ENCODE measurements at places on chromosomes 7 and 10.

- peak; percentile 32 for DNase-seq
These were observed 4.1 kb downstream of the XPNPEP1 start for GRCh38 chr10:109919220-109919619.

DNA sequence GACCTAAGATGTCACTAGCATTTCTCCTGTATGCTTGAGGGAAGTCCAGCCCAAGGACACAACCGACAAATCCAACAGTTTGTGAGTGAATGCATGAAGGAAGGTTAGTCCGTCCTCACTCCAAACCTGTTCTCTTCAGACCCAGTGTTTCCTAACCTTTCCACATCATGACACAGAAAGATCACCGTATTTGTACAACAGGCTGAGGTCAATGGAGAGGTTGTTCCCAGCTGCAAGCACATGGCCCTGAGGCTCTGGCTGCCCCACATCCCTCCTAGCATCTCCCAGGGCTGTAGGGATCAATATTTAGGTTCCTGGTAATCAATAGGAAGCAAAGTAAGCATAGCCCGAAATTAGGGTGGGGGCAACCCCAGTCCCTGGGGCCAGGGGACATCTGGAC is 227.9 kb downstream of the PLXNA4 start:
- no peak for DNase-seq

- peak; percentile 53 for DNase-seq
These were observed 1.6 kb upstream of the IDI1 start for GRCh38 chr10:1050554-1050953.

DNA sequence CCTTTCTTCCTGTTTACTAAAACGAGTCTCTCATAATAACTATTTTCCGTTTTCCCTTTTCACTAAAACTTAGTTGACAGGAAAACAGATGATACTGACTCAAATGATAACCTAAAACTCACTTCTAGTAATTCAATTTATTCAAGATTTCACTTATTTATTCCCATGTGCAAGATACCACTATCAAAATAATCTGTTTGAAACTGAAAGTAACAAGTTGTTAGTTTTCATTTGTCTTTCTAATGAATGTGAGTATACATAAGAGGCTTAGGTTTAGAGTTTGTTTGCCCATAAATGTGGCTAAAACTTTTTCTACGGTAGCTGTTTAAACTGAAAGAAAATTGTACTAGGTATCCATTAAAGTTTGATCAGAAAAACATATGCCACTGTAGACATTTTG is 314.9 kb upstream of the STEAP1 start:
- no peak for DNase-seq

- no peak for DNase-seq
These were observed 467.4 kb upstream of the SORCS1 start for GRCh38 chr10:107631876-107632275.

- no peak for DNase-seq
These were observed 228.2 kb upstream of the SEMA3A start for GRCh38 chr7:84422790-84423189.

- no peak for DNase-seq
These were observed 34.5 kb downstream of the DOCK1 start for GRCh38 chr10:126939706-126940105.

DNA sequence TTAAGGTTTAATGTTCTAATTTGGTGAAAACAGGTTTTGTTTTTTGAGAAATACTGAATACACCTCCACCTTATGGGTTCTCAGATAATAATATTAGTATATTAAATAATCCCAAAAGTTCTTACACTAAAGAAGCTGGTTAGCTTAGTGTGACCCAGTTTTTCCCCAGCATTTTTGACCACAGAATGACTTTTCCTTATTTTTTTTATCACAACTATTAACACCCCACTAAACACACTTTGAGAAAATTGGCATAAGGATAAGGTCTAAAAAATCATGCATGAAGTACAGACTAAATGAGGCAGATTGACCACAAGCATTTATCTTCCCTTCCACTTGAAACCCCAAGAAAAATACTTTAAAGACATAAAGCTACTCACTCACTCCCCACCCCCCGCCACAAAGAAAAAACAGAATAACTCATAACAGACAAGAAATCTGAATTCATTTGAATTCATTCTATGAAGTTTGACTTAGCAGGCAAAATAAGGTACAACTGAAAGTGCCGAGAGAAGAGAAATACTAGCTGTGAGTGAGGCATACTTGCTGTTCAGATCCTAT is 49.7 kb upstream of the WNT16 start:
- no peak for DNase-seq

GRCh38 chr10:130455791-130456190 is 319.6 kb downstream of the GLRX3 start:
- DNase-seq = no peak

DNA sequence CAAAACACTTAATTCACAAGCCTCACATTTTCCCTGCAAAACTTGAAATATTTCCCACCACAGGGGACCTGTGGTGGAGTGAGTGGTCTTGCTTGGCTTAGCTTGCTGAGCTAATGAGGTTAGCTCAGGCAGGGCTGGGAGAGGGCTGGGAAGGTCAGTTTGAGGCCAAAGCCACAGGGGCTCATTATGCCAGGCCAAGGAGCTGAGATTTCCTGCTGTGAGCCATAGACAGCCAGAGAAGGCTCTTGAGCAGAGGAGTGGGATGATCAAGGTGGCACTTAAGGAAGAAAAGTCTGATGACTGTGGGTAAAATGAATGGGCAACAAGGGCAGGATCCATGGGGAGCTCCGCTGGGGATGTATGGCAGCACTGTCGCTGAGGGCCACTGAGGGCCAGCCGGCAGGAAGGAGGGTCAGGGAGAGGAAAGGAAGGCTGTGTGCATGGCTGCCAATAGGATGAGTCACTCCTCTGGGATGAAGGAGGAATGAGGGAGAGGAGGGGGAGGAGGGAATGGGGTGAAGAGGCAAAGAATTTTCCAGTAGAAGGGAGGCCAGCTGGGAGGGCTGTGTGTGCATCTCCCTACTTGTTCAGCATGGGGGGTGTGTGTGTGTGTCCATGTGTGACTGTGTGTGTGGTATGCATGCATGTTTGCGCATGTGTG is 18.7 kb upstream of the ZNF488 start:
- peak; percentile 79 for DNase-seq

DNA sequence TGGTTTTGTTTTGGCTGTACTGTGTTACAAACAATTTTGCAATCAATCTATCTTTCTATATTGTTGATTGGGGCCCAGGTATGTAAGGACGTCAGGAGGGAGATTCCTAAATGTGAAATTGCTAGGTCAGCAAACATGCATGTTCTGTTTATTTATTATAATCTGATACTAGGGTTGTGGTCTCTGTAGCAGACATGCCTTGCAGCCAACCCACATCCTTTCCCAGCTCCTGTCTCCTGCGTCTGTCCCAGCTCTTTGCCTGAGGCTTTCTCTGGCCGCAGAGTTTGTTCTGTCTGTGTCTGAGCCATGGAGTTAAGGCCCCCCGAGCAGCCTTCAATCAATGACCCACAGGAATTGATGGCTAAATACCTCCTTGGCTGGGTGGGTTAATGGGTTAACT is 124.0 kb upstream of the ZEB1 start:
- DNase-seq = no peak

DNA sequence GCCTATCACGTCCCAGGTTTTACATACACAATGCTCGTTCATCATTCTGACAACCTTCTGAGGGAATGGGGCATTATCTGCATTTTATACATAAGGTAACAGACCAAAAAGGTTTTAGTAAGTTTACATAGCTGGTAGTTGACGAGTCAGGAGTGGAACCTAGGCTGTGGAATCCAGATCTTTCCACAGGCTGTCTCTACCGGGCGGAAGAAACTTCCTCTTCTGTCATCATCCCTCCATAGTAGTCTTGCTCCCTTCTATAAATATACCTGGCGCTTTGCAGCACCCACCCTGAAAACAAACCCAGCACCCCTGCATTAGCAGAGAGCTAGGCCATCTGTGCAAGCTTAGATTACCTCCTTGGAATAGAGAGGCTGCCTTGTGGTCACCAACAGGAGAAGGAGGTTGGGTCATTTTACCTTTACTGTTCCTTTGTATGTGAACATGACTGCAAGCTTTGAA is 1.3 kb downstream of the TSPAN13 start:
- no peak for DNase-seq

- DNase-seq = no peak
These were observed 582.7 kb downstream of the REEP3 start for GRCh38 chr10:64103750-64104470.

DNA sequence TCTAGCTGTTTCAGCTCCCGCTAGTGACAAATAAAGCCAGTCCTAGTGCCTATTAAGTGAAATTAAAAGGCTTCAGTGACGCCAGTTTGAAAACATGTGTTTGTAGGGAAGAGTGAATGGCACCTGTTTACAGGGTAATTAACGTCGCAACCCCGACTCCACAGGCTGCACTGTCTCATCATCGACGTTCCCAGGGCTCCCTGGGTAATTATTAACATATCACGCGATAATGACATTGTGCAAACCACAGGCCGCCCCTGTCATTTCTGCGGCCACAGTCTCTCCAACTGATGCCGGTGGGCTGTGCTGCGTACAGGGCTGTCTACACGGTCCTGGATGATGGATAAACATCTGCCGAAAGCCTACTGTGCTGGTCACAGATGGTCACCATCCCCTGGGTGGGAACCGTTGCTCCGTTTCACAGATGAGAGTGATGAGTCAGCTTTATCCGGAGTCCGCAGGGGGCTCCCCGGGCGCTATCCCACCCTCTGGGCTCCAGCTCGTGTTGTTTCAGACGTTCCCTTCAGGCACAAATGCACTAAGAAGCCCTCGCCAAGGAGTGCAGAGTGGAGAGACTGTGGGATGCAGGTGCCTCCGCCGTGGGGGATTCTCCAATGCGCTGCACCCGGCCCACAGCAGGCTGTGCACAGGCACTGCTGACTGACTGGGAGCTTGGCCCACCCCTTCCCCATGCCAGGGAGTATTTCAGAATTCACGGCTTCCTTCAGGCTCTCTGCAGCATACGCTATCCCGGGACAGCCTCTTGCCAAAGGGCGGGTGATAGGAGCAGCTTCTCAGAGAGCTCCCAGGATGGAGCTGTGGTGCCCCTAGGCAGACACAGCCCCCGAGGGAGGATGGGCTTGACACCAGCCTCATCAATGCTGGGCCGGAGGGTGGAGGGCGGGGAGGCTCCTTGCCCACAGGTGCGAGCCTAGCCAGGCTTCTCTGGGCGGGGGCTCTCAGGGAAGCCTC is 491.8 kb upstream of the FOXK1 start:
- no peak for DNase-seq

GRCh38 chr10:266974-267425 is 131.7 kb downstream of the ZMYND11 start:
- DNase-seq = peak; percentile 38

- DNase-seq = no peak
These were observed 7.0 kb downstream of the NAPEPLD start for GRCh38 chr7:103141753-103142404.

DNA sequence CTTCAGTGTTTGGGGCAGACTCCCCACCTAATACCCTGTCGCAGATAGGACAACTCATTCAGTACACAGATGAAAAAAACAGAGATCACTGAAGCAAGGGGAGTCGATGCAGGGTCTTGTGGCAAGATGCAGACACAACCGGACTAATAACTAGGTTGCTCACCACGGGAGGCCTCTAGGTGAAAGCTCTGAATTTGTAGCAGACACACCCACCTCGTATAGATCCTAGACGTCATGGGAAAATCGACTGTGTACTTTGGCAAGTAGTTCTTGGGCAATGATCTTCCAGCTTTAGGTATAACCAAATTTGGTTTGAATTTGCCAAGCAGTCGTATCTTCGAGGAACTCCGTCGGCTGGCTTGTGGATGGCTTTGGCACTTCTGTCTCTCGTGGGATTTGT is 88.1 kb downstream of the TCF7L2 start:
- DNase-seq = no peak

DNA sequence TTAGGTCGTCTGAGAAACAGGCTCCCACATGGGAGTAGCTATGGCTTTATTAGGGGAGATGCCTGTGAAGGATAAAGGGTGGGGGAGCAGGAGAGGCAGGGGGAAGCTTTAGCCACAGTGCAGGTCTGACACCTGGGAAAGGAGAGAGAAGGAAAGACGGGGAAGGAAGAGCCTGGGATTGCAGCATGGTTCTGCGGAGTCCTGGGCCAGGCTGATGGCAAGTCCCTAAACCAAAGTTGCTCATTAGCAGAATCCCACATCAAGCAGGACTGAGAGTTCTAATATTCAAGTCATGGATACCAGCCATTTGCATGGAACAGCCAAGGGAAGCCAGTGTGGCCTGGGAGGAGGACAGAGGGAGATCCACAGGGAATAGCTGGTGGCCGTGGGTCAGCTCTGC is 414.8 kb downstream of the RPS24 start:
- no peak for DNase-seq

DNA sequence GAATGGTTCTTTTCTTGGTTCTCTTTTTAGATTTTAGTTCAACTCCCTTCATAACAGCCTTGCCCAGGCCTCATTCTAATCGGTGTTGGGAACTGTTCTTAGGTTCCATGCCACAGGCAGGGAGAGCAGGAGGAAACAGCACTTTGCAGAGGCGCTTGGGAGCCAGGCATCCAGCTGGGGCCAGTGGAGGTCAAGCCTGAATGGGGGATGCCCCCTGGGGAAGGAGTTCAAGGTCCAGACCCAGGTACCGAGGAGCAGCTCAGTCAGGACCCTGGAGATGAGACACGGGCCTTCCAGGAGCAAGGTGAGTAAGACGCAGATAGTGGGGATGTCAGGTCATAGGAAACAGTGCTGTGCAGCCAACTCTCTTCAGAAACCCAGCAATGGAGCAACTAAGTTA is 4.5 kb downstream of the ZSCAN25 start:
- DNase-seq = no peak

DNA sequence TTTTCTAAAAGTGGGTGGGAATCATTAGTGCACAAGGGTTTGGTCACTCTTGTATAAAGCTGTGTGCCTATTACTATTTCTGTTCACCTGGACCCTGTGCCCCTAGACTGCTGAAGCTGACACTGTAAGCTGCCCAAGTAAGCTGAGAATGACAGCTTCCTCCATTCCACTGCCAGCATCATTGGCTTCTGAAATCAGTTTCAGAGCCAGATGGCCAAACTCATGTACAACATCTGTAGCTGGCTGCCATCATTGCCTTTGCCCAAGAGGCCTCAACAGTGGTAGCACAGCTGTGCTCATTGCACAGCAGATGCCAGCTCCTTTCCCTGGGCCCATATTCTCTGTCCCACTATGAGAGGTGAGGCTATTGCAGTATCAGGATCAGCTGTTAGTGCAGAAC is 165.7 kb downstream of the CPEB3 start:
- no peak for DNase-seq

- no peak for DNase-seq
These were observed 41.7 kb downstream of the HYCC1 start for GRCh38 chr7:22972207-22972606.

DNA sequence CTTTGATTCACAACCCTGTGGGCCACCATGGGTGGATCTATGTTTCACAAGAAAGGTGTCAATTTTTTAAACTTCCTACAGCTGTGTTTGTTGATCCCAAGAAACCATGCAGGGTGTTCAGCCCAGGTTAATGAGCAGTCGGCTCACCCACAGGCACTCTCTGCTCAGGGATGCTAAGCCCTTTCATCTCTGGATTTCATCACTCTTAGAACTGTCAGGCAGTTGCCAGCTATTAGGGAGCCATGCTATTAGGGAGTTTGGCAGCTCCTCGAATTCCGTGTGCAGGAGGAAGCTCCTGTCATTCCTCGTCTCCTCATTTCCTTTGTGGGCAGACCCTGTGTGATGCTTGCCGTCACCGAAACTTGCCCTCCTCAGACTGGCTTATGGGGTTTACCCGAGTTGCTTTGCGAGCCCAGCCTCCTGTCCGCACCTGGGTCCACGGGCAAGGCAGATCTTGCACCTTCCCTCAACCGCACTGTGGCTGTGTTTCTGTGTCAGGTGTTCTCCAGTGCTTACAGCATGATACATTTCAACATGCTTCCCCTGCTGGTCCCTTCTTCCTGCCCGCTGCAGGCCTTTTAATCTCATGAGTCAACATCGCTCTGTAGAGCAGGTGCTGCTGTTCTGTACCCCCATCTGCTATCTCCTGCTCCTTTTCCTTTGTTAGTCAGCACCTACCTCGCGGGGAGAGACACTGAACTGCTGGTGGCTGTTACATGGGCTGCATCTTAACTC is 509.8 kb downstream of the SUGCT start:
- no peak for DNase-seq

All from RKO (cell line).